Posterior vena cava (tissue), 2 donors: ENCODE measurements at places on chromosomes 1 and 21.

- no peak for DNase-seq
Observed at GRCh38 chr1:70910013-70910412, 137.6 kb downstream of the PTGER3 start.

GRCh38 chr1:169683661-169684060 lies 27.8 kb downstream of the SELL start:
- no peak for DNase-seq

- DNase-seq, result no peak
Observed at GRCh38 chr1:10522322-10522860, 47.6 kb downstream of the PEX14 start.

DNA sequence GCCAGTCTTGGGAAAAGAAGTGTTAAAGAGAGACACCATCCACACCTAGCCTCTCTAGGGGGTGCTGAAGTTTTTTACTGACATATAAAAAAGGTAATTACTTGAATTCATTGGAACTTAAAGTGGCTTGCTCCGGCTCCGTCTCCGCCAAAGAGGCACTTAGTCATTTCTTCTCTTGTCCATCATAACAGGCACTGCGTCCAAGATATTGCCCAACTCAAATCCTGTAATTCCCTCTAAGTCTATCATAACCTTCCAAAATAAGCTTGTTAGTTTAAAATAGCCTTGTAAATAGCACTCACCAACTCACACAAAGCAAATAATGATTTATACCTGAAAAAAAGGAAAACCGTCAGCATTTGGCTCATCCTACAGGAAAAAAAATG lies 160.5 kb downstream of the ZBTB18 start:
- DNase-seq, result no peak

DNA sequence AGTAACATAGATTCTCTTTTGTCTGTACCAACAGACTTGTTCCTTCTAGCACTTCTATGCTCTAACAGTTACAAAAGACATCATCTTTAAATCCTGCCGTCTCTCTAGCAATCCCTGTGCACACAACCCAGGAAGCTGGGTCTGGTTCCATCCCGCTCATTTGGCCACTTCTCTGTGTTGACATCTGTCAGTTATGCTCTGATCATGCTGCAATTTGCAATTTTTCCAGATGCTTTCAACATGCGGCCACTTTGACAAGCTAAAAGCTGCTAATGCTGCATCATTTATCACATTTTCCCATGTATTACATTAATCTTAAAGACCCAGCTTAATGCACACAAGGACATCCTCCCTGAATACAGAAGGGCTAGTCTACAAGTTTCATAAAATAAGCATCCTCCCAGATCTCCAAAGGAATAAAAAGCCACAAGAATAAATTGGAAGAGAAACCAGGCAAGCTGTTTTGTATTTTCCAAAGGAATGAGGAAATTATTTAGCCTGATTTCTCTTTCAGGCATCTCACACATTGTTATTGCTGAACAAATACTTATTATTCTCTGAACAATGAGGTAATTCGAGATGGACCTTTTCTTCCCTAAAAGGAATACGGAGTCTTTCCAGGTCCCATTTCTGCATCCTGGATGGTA lies 19.0 kb upstream of the LRRC52 start:
- DNase-seq, result no peak

DNA sequence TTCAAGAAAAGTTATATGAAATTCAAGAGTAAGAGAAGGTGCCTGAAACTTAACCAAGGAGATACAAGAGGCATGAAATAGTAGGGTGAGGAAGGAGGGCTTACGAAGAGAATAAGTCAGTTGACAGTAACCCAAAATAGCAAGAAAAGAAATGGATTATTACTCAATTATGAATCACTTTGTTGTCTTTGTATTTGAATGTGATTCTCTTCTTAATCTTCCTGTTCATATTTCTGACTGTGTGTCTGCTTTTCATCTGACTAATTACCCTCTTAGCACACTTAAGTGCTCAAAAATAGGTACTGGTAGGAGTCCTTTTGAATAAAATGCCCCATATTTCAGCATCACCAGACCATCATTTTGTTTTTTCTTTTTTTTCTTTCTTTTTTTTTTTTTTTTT lies 39.4 kb downstream of the GLMN start:
- DNase-seq, result no peak

- peak; percentile 18 for DNase-seq
Observed at GRCh38 chr21:46061063-46061462, 36.8 kb upstream of the COL6A2 start.

DNA sequence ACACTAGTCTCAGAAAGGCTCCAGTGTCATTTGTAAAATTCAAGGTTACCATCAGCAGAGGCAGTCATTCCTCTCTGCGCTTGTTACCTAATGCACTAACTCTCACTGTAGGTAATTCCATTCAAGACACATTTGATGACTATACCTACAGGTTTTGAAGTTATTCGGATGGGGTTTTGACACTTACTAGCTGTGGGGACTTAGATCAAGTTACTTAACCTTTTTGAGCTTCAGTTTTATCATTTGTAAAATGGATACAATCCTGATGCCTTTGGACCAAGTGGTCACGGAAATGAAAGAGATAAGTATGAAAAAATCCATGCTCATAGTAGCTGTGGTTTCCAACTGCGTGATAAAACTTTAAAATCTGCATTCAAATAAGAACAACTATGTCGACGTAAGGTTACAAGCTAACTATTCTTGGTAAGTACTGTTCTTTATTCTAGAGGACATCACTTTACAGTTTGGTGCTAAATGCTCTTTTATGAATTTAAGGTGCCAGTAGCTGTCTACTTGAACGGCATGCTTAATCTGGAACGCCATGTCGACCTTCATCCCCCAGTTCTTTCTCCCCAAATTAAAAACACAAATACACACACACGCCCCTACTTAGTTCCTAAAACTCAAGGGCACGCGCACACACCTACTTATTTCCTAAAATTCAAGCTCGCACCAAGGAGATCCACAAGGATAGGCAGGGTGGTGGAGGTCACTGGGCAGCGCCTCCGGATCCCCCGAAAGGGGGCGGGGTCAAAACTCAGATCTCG lies 550 bp upstream of the NFYC start:
- DNase-seq, result no peak

DNA sequence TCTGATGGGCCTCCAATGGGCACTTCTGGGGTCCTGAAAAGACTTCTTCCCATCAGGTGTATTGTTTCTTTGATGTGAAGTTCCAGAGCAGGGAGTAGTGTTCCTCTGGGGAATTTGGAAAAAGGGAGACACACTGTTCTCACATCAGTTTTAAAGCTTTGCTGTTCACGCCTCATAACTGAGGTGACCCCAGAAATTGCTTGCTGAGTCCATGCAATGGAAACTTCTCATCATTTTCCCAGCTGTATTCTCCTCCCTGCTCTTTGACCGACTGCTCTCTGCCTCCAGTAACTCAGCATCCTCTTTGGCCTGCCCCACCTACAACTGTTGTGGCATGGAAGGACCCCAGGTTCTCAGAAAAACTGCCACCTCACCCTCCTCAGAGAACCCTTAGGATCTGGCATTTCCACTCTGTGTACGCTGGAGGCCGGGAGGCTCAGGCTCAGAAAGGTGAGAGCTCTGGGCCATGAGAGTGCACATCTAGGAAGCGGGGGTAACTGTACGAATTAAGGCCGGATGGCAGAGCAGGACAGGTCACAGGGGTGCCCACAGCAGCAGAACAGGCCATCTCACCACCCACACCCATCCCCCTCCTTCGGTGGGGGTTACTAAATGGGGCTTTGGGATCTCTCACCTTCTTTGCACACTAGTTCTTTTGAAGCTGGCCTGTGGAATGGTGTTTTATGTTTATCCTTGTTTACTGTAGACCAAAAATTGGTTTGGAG lies 51.2 kb downstream of the STX6 start:
- DNase-seq, result no peak

DNA sequence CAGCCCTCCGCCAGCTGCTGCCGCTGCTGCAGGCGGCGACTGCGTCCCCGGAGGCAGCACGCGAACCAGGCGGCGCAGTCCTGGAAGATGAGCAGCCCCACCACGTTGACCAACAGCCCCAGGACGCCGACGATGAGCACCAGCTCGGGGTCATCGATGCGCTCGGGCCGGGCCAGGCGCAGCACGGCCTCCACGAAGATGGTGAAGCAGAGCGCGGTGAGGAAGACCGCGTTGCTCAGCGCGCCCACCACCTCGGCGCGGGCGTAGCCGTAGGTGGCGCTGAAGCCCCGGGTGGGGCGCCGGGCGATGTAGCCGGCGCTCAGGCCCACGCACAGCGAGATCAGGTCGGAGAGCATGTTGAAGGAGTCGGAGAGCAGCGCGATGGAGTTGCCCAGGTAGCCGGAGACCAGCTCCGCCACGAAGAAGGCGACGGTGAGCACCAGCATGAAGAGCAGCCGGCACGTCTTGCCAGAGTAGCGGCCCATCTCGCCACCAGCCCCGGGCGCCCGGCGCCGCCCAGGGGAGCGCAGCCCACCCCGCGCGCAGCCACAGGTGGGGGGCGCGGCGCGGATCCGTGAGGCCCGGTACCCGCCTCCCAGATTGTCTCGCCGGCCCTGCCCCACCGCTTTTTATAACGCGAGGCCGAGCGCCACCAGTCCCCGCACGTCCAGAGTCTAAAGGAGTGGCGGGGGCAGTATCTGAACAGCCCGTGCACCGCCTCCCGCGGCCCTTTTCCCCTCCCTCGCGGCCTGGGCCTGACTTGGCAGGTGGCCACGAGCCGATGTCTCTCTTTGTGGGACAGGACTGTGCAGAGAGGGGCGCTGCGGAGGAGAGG lies at the start of gene SLC30A10:
Gene SLC30A10 (minus strand): TSS at position 602 of the 835 bp plus-strand sequence. CDS start 117 bp downstream, at position 485.
- no peak for DNase-seq

DNA sequence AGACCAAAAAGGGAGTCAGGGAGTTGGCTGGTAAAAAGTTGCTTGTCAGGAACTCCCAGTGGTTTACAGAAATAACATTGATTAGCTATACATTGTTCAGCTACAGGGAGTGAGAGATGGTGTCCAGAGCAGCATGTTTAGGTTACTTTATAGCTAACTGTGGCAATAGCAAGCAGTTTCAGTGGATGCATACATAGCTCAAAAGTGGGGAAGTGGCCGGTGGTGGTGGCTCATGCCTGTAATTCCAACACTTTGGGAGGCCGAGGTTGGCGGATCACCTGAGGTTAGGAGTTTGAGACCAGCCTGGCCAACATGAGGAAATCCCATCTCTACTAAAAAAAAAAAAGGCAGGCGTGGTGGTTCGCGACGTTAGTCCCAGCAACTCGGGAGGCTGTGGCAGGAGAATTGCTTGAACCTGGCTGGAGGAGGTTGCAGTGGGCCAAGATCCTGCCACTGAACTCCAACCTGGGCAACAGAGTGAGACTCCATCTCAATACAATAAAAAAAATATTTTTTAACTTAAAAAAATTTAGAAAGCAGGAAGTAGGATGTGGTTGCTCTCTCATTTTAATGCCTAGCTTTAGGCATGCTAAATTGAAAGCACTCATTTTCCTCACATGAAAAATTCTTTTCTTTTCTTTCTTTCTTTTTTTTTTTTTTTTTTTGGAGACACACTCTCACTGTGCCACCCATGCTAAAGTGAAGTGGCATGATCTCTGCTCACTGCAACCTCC lies 109.7 kb downstream of the PPIAL4G start:
- no peak for DNase-seq

- no peak for DNase-seq
Observed at GRCh38 chr1:26410706-26411623, at the start of gene LIN28A. Gene LIN28A (plus strand): TSS chr1:26410817. CDS start chr1:26410892, 75 bp downstream.

GRCh38 chr1:226548256-226549093 lies at the start of gene STUM:
Gene STUM (plus strand): TSS chr1:226548764. CDS start chr1:226548905, 141 bp downstream.
- no peak for DNase-seq
